DMS79 treated with DMSO at 0.1 percent for 48 hours (cell line): ENCODE measurements at places on chromosomes 16 and 17.

DNA sequence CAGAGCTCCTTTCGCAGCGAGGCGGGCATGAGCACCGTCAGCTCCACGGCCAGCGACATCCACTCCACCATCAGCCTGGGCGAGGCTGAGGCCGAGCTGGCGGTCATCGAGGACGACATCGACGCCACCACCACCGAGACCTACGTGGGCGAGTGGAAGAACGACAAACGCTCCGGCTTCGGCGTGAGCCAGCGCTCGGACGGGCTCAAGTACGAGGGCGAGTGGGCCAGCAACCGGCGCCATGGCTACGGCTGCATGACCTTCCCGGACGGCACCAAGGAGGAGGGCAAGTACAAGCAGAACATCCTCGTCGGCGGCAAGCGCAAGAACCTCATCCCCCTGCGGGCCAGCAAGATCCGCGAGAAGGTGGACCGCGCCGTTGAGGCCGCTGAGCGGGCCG is 42.3 kb downstream of the JPH3 start:
- DNase-seq: no peak

DNA sequence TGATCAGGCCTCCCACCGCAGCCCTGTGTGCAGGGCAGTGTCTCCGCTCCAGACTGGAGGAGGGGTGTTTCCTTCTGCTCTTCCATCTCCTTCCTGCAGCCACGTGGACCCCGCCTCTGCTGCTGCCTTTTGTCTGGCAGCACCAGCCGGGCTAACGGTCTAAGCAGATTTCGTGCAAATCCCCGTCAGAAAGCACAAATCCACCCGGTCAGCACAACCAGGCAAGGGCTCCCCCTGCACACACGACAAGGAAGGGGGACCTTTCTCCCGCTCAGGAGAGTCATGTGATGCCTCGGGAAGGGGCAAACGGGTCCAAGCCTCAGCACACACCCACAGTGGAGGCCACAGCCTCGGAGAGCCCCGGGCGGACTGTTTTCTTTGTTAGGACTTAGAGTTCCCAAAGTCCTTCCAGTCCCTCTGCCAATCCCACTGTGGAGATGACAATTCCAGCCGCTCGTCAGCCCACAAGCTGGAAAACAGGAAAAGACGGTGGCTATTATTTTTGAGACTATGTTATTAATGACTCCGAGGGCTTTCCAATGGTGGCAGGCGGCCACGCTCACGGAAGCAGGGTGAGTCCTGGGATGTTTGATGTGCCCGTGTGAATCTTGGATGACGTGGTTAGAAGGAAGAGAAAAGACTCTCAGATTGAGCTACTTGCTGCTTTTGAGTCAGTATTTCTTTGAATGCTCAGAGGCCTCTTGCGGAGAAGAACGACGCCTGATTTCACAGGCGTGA is 22.5 kb upstream of the MEAK7 start:
- peak; percentile 53 for DNase-seq

DNA sequence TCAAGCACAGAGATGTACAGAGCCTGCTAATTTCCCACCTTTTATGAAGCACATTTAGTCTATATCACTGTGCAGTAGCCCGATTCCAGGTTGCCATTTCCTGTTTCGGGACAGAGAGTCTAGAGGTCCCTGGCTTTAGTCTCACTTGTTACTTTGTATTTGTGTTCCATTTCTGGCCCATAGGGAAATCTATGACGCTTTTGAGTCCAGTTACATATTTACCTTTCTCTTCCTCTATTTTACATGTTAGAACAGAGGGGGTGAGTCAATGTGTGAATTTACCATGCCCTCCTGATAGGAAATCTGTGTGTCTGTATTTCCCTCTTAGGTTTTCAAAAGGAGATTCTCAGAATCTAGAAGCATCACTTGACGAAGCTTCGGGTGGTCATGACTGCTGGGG is 227.1 kb upstream of the ZFHX3 start:
- no peak for DNase-seq

DNA sequence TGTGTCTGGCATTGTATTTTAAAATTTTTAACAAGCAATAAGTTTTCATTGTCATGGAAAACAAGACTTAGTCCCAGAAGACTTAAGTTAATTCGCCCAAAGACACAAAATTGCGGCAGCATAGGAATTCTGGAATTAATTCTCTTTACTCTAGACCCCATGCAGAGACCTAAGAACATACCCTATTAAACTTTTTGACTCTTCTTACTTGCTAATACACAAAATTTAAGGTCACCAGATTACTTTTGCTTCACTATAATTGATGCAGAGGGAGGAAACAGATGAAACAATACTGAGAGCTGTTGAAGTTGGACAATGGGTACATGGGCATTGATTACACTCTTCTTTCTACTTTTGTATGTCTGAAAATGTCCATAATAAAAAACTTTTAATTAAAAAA is 12.6 kb downstream of the HELZ start:
- no peak for DNase-seq

GRCh38 chr16:10763456-10763855 is 19.8 kb downstream of the NUBP1 start:
- DNase-seq: no peak
